Urinary bladder (tissue), 4 donors: ENCODE measurements at places on chromosomes 12 and 14. TPM values are rescaled to one million over a fixed set of nuclear protein-coding genes. Genes with fewer than 3 reads are reported as not detected.

SDR39U1 gene
- 12.3 TPM for total RNA-seq

LMNTD1 gene
- total RNA-seq: 2.3 TPM

KLHL33 gene
- 0.69 TPM for total RNA-seq

FOXN4 gene
- total RNA-seq: not detected

NFE2 gene
- 0.63 TPM for total RNA-seq

KLRC1 gene
- total RNA-seq: 2.4 TPM

CD4 gene
- 11.5 TPM for total RNA-seq

C12orf54 gene
- total RNA-seq: 1.5 TPM

CCDC175 gene
- 0.74 TPM for total RNA-seq

RAB5B gene
- total RNA-seq: 57.5 TPM

ANO4 gene
- total RNA-seq: 3.5 TPM

CLEC4C gene
- total RNA-seq: not detected

FLRT2 gene
- total RNA-seq: 194 TPM

P2RX2 gene
- not detected for total RNA-seq

APOF gene
- not detected for total RNA-seq

BCL11B gene
- 1.3 TPM for total RNA-seq

IFT43 gene
- total RNA-seq: 31.2 TPM

GRIP1 gene
- 9.8 TPM for total RNA-seq

RIN3 gene
- 9.1 TPM for total RNA-seq

P2RX7 gene
- total RNA-seq: 4.0 TPM

SYNDIG1L gene
- total RNA-seq: not detected

RFX4 gene
- not detected for total RNA-seq

CMKLR1 gene
- 17.6 TPM for total RNA-seq

PRB2 gene
- not detected for total RNA-seq

KCNC2 gene
- total RNA-seq: 0.32 TPM

RD3L gene
- total RNA-seq: not detected

NAB2 gene
- total RNA-seq: 25.6 TPM

SMIM41 gene
- 3.4 TPM for total RNA-seq

TSPAN19 gene
- not detected for total RNA-seq

KLRB1 gene
- total RNA-seq: 2.3 TPM

LMO3 gene
- 57.0 TPM for total RNA-seq

SPATA7 gene
- total RNA-seq: 46.8 TPM

CMA1 gene
- 3.2 TPM for total RNA-seq

ITGB7 gene
- 1.6 TPM for total RNA-seq

RHOJ gene
- total RNA-seq: 36.9 TPM

ASCL1 gene
- 0.32 TPM for total RNA-seq

CD69 gene
- 13.7 TPM for total RNA-seq

ITGA7 gene
- total RNA-seq: 36.0 TPM

RNASE1 gene
- 139 TPM for total RNA-seq
